ENCODE measurements at places on chromosomes 5 and 9. TPM values are rescaled to one million over a fixed set of nuclear protein-coding genes. Genes with fewer than 3 reads are reported as not detected.

- no peak overlapping the region for H3K27ac ChIP-seq
- no peaks in the 10 kb centered on the region for H3K36me3 ChIP-seq
- no peak overlapping the region for H3K4me3 ChIP-seq
- no peak for DNase-seq
- no peaks in the 10 kb centered on the region for H3K27me3 ChIP-seq
- H3K4me1 ChIP-seq = peaks cover 3% of the 10 kb centered on the region
Observed at GRCh38 chr9:101442318-101442717, 6.7 kb upstream of the ALDOB start.

GRCh38 chr5:55625589-55625909 lies 86.6 kb downstream of the SLC38A9 start:
- peaks cover 12% of the 10 kb centered on the region for H3K4me1 ChIP-seq
- peak; percentile 32 for DNase-seq
- H3K27ac ChIP-seq = peak overlapping the region; percentile 26
- H3K4me3 ChIP-seq = no peak overlapping the region
- no peaks in the 10 kb centered on the region for H3K27me3 ChIP-seq

GRCh38 chr5:90518661-90519060 lies 10.7 kb downstream of the LYSMD3 start:
- no peaks in the 10 kb centered on the region for H3K27me3 ChIP-seq
- no peak for DNase-seq
- no peaks in the 10 kb centered on the region for H3K4me1 ChIP-seq
- no peak overlapping the region for H3K27ac ChIP-seq
- peaks cover 18% of the 10 kb centered on the region for H3K36me3 ChIP-seq
- no peak overlapping the region for H3K4me3 ChIP-seq

Gene STRBP
- total RNA-seq = 11.8 TPM

DNA sequence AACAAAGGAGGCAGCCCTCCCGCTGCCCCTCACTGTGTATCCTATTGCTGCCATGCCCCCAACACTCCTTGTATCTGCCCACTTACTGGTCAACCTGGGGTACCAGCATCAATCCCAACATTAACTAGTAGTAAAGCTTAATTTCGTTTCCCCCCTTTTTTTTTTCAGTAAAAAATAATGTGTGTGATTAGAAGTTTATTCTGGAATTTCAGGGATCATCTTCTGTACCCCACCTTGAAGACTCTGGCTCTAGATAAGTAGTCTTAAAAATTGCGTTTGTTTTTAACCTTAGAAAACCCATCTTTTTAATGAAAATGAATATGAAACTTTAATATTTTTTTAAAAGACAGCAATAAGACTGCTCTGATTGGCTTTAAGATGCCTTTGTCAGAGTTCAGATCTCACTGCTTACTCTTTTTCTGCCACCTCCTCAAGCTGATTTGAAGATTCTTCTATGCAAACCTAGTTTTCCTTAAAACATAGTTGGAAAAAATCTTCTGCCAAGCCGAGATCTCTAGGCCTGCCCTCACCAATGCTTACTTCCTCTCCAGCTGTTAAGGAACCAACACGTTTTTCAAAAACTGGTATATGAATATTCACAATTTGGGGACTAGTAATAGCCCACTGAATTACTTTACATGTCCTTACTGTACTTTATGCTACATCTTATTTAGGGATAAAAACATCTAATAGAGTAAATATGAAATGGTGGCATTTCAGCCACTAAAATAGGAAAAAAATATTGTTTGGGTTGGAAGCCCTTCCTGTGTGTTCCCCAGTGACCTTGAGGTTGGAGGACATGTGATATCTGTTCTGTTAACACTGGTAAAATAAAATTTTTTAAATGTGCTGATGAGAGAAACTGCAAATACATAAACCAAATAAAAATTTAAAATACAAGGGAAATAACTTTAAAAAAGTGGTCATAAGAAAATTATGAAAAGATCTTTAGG lies 4.0 kb upstream of the RHOBTB3 start:
- H3K36me3 ChIP-seq = no peaks in the 10 kb centered on the region
- peak overlapping the region; percentile 85 for H3K27ac ChIP-seq
- H3K4me3 ChIP-seq = no peak overlapping the region

DNA sequence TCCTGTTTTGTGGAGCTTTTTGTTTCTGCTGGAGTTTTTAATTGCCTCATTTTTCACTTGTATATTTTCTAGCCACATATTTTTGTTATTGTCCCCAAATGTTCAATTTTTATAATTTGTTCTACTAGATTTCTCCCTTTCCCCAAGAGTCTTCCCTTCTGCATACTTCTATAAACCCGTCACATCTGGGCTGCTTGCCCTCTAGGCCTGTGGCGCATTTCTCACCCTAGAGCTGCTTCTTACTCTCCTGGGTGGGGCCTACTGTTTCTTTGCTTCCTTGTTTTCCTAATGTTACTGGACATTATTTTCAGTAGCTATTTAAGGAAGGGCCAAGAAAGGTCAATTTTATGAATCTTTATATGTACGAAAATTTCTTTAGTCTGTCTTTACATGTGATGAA lies 51.5 kb downstream of the NXNL2 start:
- no peaks in the 10 kb centered on the region for H3K4me1 ChIP-seq
- no peaks in the 10 kb centered on the region for H3K36me3 ChIP-seq
- DNase-seq = no peak
- no peak overlapping the region for H3K27ac ChIP-seq
- no peak overlapping the region for H3K4me3 ChIP-seq
- H3K27me3 ChIP-seq = no peaks in the 10 kb centered on the region

- H3K4me1 ChIP-seq = peaks cover 4% of the 10 kb centered on the region
- H3K36me3 ChIP-seq = peaks cover 34% of the 10 kb centered on the region
- no peak overlapping the region for H3K4me3 ChIP-seq
- DNase-seq = peak; percentile 89
Observed at GRCh38 chr9:72356041-72356582, 8.9 kb downstream of the ZFAND5 start.

- peak; percentile 1 for DNase-seq
- no peaks in the 10 kb centered on the region for H3K36me3 ChIP-seq
- no peaks in the 10 kb centered on the region for H3K4me1 ChIP-seq
- H3K27me3 ChIP-seq = no peaks in the 10 kb centered on the region
- no peak overlapping the region for H3K4me3 ChIP-seq
Observed at GRCh38 chr5:91598216-91598615, 215.1 kb upstream of the ARRDC3 start.

Gene NAIP
- total RNA-seq = 10.7 TPM

Gene RETREG1
- 67.3 TPM for total RNA-seq

DNA sequence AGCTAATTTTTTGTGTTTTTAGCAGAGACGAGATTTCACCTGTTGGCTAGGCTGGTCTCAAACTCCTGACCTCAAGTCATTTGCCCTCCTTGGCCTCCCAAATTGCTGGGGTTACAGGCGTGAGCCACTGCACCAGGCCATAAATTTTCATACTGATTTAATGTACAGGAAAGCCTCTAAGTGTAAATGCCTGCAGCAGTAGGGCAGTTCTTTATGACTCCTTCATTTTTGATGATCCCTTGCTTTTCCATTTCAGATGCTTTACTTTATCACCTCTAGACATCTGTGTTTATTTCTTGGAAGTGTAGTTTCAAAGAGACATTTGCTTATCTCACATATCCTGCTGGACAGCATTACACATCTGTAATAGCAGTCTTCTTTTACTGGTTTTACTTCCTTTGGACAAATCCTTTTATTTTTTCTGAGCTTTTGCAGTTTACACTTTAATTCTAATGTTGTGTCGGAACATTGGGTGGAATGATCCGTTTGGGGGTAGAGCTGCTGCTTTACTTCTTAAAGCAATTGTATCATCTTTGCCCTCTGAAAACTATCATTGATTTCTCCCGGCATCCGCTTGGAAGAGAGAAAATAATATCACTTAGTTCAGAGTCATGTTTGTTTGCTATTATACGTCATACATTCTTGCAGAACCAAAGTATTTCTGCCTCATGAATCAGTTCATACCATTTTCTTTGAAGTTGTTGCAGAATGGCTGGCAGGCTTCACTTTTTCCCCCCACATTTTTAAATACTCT lies 36.0 kb downstream of the SCGB3A1 start:
- peaks cover 27% of the 10 kb centered on the region for H3K36me3 ChIP-seq
- H3K27ac ChIP-seq = no peak overlapping the region
- no peak for DNase-seq
- no peak overlapping the region for H3K4me3 ChIP-seq
- no peaks in the 10 kb centered on the region for H3K27me3 ChIP-seq
- H3K4me1 ChIP-seq = no peaks in the 10 kb centered on the region

- H3K27ac ChIP-seq = no peak overlapping the region
- H3K36me3 ChIP-seq = no peaks in the 10 kb centered on the region
- no peak overlapping the region for H3K4me3 ChIP-seq
Observed at GRCh38 chr5:153659039-153659736, 168.7 kb downstream of the GRIA1 start.

Gene GLT6D1
- total RNA-seq = not detected

DNA sequence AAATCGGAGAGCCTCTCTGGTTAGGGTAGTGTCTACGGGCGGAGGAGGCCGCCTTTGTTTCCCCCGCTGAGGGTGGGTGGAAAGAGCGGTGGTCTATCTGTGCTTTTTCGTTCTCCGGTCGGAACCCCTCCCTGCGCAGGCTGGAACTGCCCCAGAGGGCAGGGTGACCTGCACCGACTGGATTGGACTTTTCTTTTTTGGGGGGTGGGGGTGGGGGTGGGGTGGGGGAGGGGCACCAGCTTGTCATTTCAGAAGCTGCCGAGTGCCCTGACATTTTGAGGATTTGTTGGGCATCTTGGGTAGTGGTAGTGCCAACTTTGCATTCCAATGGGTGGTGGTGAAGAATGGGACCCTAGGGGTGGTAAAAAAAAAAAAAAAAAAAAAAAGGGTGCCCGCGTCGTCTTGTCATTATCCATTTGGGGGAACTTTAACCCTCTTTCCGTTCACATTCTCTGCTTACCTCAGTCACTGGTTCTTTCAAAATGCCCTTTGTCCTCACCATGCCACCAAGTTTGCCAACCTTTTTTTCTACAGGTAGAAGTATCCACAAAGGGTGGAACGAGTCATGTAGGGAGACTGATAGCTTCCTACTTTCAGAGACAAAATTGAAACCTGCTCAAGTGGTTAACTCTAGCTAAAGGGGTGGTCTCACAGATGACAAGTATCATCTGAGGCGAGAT lies 1.3 kb downstream of the UBE2R2 start:
- no peaks in the 10 kb centered on the region for H3K36me3 ChIP-seq
- H3K27ac ChIP-seq = peak overlapping the region; percentile 96
- DNase-seq = peak; percentile 58
- H3K4me3 ChIP-seq = peak overlapping the region; percentile 93

GRCh38 chr9:127837346-127837745 lies 17.1 kb downstream of the ENG start:
- H3K27ac ChIP-seq = no peak overlapping the region
- DNase-seq = peak; percentile 19
- H3K4me1 ChIP-seq = peaks cover 53% of the 10 kb centered on the region
- H3K27me3 ChIP-seq = no peaks in the 10 kb centered on the region

Gene AGXT2
- total RNA-seq = 0.04 TPM

DNA sequence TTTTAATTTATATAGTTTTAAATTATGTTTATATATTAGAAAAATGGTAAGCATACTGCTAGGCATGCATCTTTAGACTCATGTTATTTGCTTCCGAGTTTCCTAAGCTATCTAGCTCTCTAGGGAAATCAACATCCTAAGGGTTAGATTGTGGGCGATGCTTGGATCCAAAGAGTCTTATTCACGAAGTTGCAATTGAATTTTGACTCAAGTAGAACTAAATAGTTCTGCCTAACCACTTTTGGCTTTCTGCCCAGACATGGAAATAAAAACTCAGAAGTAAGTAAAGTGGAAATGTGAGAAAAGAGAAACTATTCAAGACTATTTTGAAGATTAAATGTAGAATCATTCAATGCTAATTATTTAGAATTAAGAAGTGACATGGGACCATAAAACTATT lies 440.4 kb downstream of the CDH18 start:
- no peak overlapping the region for H3K27ac ChIP-seq
- H3K4me1 ChIP-seq = no peaks in the 10 kb centered on the region
- H3K27me3 ChIP-seq = no peaks in the 10 kb centered on the region
- H3K36me3 ChIP-seq = no peaks in the 10 kb centered on the region

Gene FOXD4L4
- 0.04 TPM for total RNA-seq

DNA sequence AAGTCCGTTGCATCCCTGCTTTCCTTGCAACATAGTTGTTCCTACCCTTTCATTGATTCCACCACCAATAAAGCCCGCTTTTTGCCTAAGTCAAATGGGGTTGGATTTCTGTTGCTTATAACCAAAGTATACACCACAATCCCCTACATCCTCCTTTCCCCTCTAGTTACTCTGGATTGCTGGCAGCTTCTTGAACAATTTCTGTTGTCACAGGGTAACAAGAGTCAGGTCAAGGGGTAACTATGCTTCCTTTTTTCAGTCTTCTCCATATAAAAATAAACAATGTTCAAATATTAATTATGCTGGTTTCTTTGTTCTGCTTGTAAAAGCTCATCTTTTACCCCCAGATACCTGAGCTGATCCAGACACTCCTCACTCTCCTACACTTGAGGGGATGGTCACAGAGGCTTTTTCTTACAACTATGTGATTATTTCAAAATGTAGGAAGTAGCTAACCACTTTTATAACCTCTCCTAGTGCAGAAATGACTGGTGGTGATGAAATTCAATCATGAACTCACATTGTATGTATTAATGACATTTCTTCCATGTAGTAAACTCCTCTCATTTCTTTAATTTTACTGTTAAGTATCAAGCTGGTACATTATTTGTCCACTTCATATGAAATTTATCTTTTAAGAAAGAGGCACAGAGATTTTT lies 136.5 kb downstream of the SNX18 start:
- H3K4me1 ChIP-seq = peaks cover 9% of the 10 kb centered on the region
- H3K36me3 ChIP-seq = no peaks in the 10 kb centered on the region
- no peaks in the 10 kb centered on the region for H3K27me3 ChIP-seq
- H3K27ac ChIP-seq = no peak overlapping the region
- no peak overlapping the region for H3K4me3 ChIP-seq

Gene CHSY3
- 6.3 TPM for total RNA-seq

Gene SPATA31E1
- not detected for total RNA-seq

Gene KCNIP1
- 3.7 TPM for total RNA-seq

- no peak overlapping the region for H3K27ac ChIP-seq
- H3K27me3 ChIP-seq = no peaks in the 10 kb centered on the region
- H3K4me3 ChIP-seq = no peak overlapping the region
- H3K36me3 ChIP-seq = no peaks in the 10 kb centered on the region
- peak; percentile 64 for DNase-seq
Observed at GRCh38 chr9:72440378-72440777, 75.4 kb upstream of the ZFAND5 start.

DNA sequence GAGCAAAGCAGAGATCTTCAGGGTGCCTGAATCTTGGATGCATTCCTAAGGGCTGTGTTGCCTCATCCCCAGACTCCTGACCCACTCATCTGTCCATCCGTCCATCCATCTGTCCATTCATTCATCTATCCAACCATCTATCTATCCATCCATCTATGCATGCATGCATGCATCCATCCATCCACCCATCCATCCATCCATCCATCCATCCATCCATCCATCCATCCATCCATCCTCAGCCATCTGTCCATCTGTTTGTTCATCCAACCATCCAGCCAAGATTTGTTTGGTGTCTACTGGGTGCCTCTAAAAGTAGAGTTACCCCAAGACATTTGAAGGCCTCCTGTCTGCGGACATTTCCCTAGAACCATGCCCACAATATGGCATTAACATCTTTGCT lies 27.7 kb upstream of the BARHL1 start:
- H3K27ac ChIP-seq = no peak overlapping the region
- no peak overlapping the region for H3K4me3 ChIP-seq
- H3K4me1 ChIP-seq = no peaks in the 10 kb centered on the region
- H3K27me3 ChIP-seq = peaks cover 51% of the 10 kb centered on the region

Gene CCDC183
- total RNA-seq = 0.84 TPM
